Activated T-helper 2 cell treated with anti-CD3 and anti-CD28 coated beads, Interferon-gamma antibody, Interleukin-2, Interleukin-4, amounts not matched to agents 10 μg/mL and 5 μg/mL and 100 μg/mL, durations not matched to agents 14 hours and 24 hours and 36 hours (primary cell): ENCODE measurements at places on chromosomes 2 and 18.

DNA sequence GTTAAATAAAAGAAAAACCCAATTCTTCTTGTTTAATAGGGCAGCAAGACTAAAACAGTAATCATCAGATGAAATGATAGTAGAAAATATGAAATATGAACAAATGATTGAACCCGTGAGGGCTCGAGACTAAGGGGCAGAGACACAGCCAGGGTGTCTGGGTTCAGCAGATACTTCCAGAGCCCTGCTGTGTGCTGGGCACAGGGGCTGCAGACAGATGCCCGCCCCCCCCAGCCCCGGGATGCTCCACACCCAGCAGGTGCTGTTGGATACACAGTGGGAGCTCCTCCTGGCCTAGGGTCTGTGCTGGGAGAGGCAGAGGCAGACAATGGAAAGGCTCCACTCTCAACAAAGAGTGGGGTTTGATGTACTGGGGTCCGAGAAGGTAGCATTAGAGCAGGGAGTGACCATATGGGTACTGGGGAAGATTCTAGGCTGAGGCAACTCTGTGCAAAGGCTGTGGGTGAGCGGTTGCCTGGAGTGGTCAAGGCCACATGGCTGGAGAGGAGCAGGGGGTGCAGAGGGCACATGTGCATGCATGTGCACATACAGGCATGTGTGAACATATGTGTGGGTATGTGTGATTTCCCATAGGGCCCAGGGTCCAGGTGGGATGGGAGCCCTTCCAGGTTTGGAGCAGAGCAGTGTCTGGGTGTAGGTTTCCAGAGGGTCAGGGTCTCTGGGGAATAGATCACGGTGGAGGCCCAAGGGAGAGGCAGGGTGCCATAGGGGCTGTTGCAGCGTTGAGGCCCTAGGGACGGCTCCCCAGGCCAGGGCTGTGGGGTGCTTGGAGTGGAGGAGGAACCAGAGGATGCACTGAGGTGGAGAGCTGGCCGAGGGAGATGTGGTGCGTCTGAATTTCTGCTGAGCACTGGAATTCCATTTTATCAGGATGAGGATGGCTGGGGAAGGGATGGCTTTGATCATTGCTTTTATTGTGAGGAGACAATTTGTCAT, 36.7 kb downstream of the LDLRAD4 start:
- DNase-seq: no peak

GRCh38 chr18:3667255-3668137, 217.5 kb downstream of the TGIF1 start:
- DNase-seq: no peak

- no peak for DNase-seq
Observed at GRCh38 chr2:239545741-239546392, 145.0 kb upstream of the HDAC4 start.

- no peak for DNase-seq
Observed at GRCh38 chr2:145141981-145142380, 622.1 kb upstream of the ZEB2 start.

- DNase-seq: no peak
Observed at GRCh38 chr2:166090346-166090745, 37.5 kb downstream of the SCN1A start.

- DNase-seq: no peak
Observed at GRCh38 chr2:239776436-239777005, 248.6 kb downstream of the NDUFA10 start.

DNA sequence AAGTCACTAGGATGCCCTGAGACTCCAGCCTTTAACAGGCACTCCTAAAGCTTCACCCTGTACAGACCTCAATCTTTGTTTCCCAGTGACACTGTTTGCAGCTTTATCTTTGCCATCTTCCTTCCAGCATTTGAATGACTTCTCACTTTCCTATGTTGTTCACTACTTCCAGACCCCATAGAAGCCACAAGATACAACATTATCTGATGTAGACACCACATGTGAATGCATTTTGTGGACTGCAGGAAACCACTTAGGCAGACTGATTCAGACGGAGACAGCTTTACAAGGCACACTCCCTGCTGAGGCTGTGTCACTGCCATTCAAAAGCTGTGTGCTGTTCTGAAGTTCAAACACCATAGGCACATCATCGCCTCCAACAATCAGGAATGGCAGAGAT, 67.3 kb upstream of the SPATS2L start:
- DNase-seq: no peak

GRCh38 chr2:524442-524841, 152.8 kb downstream of the TMEM18 start:
- no peak for DNase-seq

- DNase-seq: no peak
Observed at GRCh38 chr2:216618785-216619184, 14.4 kb upstream of the IGFBP2 start.

GRCh38 chr2:73716543-73717250, 20.4 kb downstream of the TPRKB start:
- no peak for DNase-seq
